ENCODE measurements at places on chromosomes 3 and 15. TPM values are rescaled to one million over a fixed set of nuclear protein-coding genes. Genes with fewer than 3 reads are reported as not detected.
A peak's percentile ranks its signal among the peaks of the same experiment; 100 is the strongest.

Gene RAB6B
- 1.2 TPM for total RNA-seq

Gene USP4
- total RNA-seq, result 72.1 TPM

Gene NTRK3
- total RNA-seq, result not detected

DNA sequence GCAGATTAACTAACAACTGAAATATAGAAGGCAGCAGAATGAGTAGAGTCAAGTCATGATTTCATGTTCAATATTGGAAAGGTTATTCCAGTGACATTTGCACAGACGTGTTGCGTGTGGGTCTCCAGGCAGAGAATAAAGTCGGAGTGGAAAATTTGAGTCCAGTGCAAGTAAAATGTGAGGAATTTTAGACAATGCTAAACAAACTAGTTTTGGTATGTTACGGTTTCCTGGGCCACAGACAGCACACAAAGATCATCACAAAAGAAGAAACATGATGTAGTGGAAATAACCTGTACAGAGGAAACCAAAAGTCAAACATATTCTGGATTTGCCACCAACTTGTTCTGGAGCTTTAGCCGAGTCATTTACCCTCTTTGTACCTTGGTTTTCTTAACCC, 367 bp downstream of the OR4F6 start:
- no peak overlapping the region for H3K27ac ChIP-seq
- no peaks in the 10 kb centered on the region for H3K36me3 ChIP-seq
- DNase-seq, result no peak
- H3K4me3 ChIP-seq, result no peak overlapping the region

DNA sequence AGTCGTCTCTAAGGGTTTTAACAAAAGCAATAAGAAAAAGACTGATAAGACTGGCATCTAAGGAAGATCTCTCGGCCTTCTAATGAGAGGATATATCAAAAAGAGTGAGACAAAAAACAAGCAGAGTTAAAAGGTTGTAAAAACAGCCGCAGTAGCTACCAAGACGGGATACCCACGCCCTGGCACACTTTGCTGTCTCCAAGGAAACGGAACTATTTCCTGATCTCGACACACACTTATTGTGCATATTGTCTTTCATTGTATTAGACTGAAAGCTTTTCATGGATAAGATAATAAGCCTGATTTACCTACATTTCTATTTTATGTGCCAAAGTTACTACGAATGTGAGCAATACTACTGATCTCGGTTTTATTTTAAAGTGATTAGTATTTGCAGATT, 161.5 kb upstream of the MCTP2 start:
- DNase-seq, result no peak
- H3K4me3 ChIP-seq, result no peak overlapping the region
- H3K4me1 ChIP-seq, result no peaks in the 10 kb centered on the region

- DNase-seq, result peak; percentile 53
- H3K36me3 ChIP-seq, result peaks cover 15% of the 10 kb centered on the region
- peak overlapping the region; percentile 91 for H3K4me3 ChIP-seq
- peaks cover 6% of the 10 kb centered on the region for H3K27me3 ChIP-seq
- peak overlapping the region; percentile 91 for H3K27ac ChIP-seq
These were observed 1.3 kb downstream of the SLC27A2 start for GRCh38 chr15:50183112-50183794.

DNA sequence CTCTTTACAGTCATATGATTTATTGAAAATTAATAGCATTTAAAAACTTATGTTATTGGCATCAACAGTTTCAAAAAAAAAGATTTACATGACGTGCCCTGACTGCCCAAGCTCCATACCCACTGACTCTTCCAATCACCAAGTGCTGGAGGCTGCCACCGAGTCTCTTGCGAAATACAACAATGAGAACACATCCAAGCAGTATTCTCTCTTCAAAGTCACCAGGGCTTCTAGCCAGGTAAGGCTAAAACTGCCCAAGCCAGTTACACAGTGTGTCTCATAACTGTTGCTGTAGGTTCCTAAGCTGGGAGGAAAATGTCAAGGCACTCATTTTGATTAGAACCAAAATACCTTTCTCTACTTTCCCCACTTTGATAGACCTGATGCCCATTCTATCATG, 4.5 kb downstream of the FETUB start:
- no peak for DNase-seq
- peaks cover 18% of the 10 kb centered on the region for H3K4me1 ChIP-seq
- no peak overlapping the region for H3K27ac ChIP-seq

- peak within 1 kb of the TSS; percentile 61 for H3K4me3 ChIP-seq
- no peak within 1 kb of the TSS for H3K27ac ChIP-seq
- peak; percentile 40 for DNase-seq
- H3K27me3 ChIP-seq, result peaks cover 73% of the 10 kb centered on the region
- peaks cover 11% of the 10 kb centered on the region for H3K4me1 ChIP-seq
These were observed at the start of gene GXYLT2 for GRCh38 chr3:72887705-72888545. Gene GXYLT2, plus strand, starts transcription at chr3:72888046. Its CDS starts 188 bp downstream, at chr3:72888234.

GRCh38 chr15:95577927-95578326, 752.6 kb upstream of the NR2F2 start:
- H3K27ac ChIP-seq, result no peak overlapping the region
- DNase-seq, result no peak
- no peaks in the 10 kb centered on the region for H3K36me3 ChIP-seq
- H3K27me3 ChIP-seq, result peaks cover 24% of the 10 kb centered on the region
- no peak overlapping the region for H3K4me3 ChIP-seq

DNA sequence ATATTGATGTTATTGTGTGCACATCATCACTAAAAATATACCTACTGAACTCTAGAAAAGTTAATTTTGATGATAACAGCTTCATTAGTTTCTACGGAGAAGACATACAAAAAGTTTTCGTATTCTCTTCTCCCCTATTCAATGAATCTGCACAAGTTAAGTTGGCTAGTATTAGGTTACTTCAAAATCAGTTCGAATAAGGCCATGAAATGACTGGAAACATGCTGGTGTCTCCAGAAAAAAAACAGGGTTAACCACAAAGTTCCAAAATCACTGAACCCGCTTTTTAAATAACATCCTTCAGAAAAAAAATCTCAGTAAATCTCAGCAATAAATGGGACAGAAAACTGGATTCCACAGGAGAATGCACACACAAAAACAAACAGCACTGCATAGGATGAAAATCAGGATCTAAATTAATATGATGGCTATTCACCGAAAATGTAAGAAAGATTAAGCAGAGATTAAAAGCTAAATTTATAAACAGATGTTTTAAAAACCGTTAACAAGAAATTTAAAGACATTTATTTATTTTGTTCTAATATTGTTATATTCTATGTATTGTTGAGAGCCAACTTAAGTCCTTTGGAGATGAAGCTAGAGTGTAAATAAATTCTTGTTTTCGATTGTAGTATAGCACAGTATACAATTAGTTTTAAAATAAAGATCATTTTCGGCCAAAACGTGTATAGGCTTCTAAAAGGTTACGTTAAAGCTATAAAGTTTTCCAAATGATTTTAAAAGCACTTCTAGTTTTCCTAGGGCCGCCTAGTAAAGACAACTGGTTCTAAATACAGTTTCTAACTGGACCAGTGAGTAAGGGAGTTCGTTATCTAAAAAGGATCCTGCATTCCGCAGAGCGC, 1.0 kb downstream of the IGSF11 start:
- peaks cover 13% of the 10 kb centered on the region for H3K4me1 ChIP-seq
- peaks cover 50% of the 10 kb centered on the region for H3K27me3 ChIP-seq
- H3K27ac ChIP-seq, result no peak overlapping the region
- no peak for DNase-seq
- H3K36me3 ChIP-seq, result no peaks in the 10 kb centered on the region
- peak overlapping the region; percentile 89 for H3K4me3 ChIP-seq

DNA sequence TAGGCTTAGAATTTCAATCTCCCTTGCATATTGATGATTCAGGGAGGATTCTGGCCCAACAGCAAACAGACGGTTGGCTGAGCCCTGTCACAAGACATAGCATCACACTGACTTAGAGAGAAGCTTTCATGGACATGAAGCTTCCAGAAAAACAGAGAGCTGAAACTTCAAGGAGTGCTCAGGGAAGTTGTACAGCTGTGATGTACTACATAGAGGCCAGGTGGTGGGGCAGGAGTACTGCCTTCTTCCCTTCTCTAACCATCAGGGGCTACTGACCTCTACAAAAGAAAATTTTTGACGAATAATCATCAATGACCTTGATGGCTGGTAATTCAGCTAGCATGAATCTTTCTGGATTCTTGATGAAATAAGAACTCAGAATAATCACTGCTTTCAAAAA, 378.5 kb downstream of the ERC2 start:
- H3K27me3 ChIP-seq, result no peaks in the 10 kb centered on the region
- no peaks in the 10 kb centered on the region for H3K4me1 ChIP-seq
- DNase-seq, result no peak
- no peak overlapping the region for H3K27ac ChIP-seq

DNA sequence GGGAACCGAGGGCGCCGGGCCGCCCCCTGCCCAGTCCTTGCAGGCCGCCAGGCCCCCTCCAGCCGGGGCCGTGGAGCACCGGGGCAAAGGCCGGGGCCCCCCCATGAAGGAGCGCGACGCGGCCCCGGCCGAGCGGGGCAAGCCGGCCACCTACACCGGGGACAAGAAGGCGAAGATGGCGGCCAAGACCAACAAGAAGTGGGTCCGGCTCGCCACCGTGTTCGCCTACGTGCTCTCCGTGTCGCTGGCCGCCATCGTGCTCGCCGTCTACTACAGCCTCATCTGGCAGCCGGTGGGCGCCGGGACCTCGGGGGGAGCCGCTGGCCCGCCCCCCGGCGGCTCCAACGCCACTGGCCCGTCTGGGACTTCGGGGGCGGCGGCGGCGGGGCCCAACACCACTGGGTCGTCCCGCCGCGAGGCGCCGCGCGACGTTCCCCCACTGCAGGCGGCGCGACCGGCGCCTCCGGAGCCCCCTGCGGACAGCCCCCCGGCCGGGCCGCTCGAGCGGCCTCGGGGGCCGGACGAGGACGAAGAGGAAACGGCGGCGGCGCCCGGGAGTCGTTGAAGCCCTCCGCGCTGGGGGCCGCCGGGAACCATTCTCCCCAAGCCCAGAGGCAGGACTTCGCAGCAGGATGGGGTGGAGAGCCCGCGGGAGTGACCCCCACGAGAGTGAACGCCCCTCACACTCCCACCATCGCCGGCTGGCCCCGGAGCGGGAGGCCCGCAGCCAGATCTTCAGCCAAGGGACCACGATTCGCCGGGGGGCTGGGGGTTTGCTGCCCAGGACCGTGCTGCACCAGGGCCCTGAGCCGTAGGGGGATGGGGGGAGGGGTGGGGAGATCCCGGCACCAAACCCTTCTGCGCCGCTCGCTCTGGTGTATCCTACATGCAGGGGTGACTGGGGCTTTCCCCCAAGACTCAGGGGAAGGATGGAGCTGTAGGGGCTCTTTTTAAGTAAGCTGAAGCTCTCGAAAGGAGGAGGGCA, 753 bp downstream of the INAFM2 start:
- peaks cover 8% of the 10 kb centered on the region for H3K27me3 ChIP-seq
- no peak overlapping the region for H3K27ac ChIP-seq
- H3K36me3 ChIP-seq, result peaks cover 7% of the 10 kb centered on the region

DNA sequence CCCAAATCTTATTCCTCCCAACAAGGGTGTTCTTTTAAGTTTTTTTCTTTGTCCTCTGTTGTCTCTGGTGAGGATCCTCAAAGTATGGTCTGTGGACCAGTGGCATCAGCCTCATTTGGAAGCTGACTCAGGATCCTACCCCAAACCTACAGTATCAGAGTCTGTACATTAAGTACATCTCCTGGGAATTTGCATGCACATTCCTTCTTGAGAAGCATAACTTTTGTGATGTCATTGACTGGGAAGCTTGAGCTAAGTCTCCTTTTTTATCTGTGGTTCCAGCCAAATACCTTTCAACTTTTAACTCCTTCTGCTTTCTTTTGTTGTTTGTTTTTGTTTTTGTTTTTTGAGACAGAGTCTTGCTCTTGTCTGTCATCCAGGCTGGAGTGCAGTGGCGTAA, 40.5 kb downstream of the ARMC8 start:
- peaks cover 63% of the 10 kb centered on the region for H3K36me3 ChIP-seq
- no peak for DNase-seq
- no peaks in the 10 kb centered on the region for H3K27me3 ChIP-seq
- peaks cover 10% of the 10 kb centered on the region for H3K4me1 ChIP-seq
- H3K27ac ChIP-seq, result no peak overlapping the region

DNA sequence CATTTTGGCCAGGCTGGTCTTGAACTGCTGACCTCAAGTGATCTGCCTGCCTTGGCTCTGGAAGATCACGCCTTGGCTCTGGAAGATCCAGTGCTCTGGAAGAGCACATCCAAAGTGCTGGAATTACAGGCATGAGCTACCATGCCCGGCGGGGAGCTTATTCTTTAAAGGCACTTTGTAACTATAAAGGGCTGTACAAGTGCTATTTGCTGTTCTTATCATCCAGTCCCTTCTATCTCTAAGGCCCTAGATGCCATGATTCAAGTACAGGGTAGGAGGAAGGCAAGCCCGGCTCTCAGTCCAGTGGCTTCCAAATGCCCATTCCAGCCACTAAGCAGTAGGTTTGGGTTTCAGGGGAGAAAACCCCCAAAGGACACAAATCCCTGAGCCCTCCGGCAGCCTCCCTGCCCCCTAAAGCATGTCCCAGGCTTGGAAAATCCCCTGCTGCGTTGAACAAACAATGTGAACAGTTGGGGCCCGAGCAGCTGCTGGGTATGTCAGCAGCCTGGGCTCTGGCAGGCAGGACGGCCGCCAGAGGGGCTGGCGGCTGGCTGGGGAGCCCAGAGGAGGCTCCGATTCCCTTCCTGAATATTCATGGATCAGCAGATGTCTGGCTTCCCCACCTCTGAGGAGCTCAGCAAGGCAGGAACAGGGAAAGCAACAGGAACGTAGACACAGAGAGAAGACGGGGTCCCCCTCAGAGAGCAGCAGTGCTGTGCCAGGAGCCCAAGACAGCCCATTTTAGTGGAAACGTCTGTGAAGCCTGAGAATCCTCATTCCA, 7.7 kb downstream of the IGDCC4 start:
- H3K27ac ChIP-seq, result no peak overlapping the region
- H3K27me3 ChIP-seq, result peaks cover 49% of the 10 kb centered on the region
- no peak overlapping the region for H3K4me3 ChIP-seq
- H3K36me3 ChIP-seq, result no peaks in the 10 kb centered on the region
- H3K4me1 ChIP-seq, result no peaks in the 10 kb centered on the region

DNA sequence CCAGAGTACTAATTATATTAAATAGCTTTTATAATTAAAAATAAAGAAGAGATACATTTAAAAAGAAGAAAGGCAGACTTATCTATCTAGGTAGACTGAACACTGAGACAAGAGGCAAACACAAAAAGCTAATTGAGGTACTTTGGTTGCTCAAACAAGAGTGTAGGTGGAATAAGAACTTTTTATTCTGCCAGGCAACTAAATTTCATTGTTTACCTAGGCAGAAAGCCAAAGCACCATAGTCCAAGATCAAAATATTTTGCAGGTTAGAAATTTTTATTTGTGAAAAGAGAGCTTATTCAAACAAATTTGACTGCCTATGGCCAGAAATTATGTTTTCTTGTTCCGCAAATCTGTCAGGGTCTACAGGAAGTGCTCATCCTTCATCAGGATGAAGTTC, 499.6 kb upstream of the GBE1 start:
- DNase-seq, result no peak
- no peak overlapping the region for H3K27ac ChIP-seq
- H3K27me3 ChIP-seq, result no peaks in the 10 kb centered on the region
- no peaks in the 10 kb centered on the region for H3K36me3 ChIP-seq

- H3K27ac ChIP-seq, result no peak overlapping the region
- no peaks in the 10 kb centered on the region for H3K36me3 ChIP-seq
- no peak for DNase-seq
These were observed 460.8 kb downstream of the ROBO2 start for GRCh38 chr3:77500721-77501120.

Data from activated CD8-positive, alpha-beta T cell treated with anti-CD3 and anti-CD28 coated beads, Interleukin-2, amount 10 ng/mL, durations not matched to agents 7 days and 5 days (primary cell).